ENCODE measurements at places on chromosomes 16 and 17. TPM values are rescaled to one million over a fixed set of nuclear protein-coding genes. Genes with fewer than 3 reads are reported as not detected.

DNA sequence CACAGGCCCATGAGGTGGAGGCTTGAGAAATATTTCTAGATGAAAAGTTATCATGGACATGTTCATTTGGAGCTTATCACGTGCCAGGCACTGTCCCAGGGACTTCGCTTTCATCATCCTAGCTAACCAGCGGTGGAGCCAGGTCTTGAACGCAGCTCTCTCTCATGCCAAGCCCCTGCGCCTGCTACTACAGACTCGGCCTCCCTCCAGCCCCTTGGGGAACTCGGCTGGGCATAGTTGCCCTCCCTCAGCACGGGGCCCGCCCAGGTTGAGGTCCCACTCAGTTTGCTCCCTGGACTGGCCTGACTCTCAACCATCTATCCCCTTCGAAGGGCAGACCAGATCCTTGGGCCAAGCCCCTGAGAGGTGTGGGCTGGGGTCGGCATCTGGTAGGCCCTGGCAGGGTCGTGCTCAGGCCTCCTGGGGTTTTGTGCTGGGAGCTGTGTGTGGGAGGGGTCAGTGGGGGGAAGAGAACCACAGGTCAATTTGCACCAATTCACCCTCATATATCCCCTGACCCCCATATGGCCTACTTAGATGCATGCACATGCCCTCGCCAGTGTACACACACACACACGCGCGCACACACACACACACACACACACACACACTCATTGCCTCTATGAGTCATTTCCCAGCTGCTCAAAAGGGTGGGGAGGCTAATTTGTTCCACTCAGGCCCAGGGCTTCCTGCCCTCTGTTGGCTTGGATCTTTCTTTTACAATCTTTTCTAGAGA lies 12.1 kb upstream of the SCN4A start:
- H3K27me3 ChIP-seq, result no peaks in the 10 kb centered on the region
- H3K36me3 ChIP-seq, result no peaks in the 10 kb centered on the region
- DNase-seq, result peak; percentile 35

GRCh38 chr16:52690468-52690867 lies 143.5 kb upstream of the TOX3 start:
- DNase-seq, result no peak
- H3K27me3 ChIP-seq, result no peaks in the 10 kb centered on the region
- H3K27ac ChIP-seq, result no peak overlapping the region

DNA sequence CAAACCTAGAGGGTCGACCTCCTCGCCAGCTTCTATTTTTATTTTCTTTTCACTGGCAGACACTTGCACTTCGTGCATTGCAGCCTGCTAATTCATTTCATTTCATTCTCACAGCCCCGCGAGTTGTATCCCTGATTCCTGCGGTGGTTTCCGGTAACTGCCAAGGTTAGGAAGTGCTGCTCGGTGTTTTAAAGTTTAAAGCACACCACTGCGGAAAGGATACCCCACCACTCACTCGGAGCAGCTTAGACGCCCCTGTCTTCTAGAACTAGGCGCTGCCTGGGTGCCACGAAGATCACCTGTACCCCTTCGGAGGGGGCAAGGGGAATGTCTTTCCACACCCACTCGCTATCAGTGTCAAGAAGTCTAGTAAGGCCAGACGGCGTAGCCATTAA lies 509 bp downstream of the CNEP1R1 start:
- peaks cover 20% of the 10 kb centered on the region for H3K4me1 ChIP-seq
- no peaks in the 10 kb centered on the region for H3K36me3 ChIP-seq
- H3K27me3 ChIP-seq, result no peaks in the 10 kb centered on the region
- H3K4me3 ChIP-seq, result peak overlapping the region; percentile 85
- DNase-seq, result peak; percentile 33

CUEDC1 gene
- 6.5 TPM for total RNA-seq
